ENCODE measurements at places on chromosomes 5 and 9.

GRCh38 chr9:134214386-134214765 is 50.0 kb upstream of the RNU6ATAC start:
- H3K27ac ChIP-seq, result no peak overlapping the region
- no peaks in the 10 kb centered on the region for H3K27me3 ChIP-seq
- H3K4me3 ChIP-seq, result no peak overlapping the region
- H3K4me1 ChIP-seq, result no peaks in the 10 kb centered on the region

DNA sequence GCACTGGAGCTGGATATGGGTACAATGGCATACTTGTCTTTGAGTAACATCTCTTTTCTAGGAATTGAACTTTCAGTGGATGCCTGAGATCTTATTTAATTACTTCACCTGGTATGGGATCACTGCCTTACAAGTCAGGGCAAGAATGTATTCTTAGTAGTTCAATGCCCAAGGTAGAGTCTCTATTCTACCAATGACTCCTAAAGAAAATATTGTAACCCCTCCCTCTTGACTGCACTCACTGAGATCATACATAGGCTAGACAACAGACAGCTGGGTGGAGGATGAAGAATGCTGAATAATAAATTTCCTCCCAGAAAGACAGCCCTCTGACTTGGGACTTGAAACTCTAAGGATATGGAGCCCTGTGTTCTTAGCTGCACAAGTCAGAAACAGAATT is 1216.3 kb upstream of the ACO1 start:
- H3K4me1 ChIP-seq, result no peaks in the 10 kb centered on the region
- H3K27ac ChIP-seq, result no peak overlapping the region
- no peaks in the 10 kb centered on the region for H3K27me3 ChIP-seq

GRCh38 chr9:122567901-122568300 is 15.0 kb downstream of the OR1N2 start:
- H3K27me3 ChIP-seq, result peaks cover 8% of the 10 kb centered on the region
- H3K36me3 ChIP-seq, result no peaks in the 10 kb centered on the region
- no peak overlapping the region for H3K27ac ChIP-seq
- H3K4me3 ChIP-seq, result no peak overlapping the region
- H3K4me1 ChIP-seq, result peaks cover 8% of the 10 kb centered on the region
- DNase-seq, result no peak

DNA sequence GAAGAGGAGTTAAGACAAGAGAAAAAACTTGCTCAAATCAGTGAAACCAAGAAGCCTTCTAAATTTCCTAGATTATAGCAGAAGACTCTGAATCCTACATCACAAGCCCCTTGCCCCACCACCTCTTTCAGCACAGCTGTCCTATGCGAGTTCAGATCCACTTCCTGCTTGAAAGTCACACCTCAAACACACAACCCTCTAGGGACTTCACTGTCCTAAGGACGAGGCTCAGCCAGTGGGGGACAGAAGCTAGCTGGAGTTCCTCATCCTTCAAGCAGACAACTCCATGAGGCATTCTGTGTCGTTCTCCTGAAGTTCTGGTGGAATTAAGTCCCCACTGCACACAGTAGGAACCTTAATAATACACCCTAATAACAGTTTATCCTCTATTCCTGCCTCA is 44.3 kb downstream of the NRG2 start:
- no peak overlapping the region for H3K4me3 ChIP-seq
- peaks cover 41% of the 10 kb centered on the region for H3K27me3 ChIP-seq
- H3K27ac ChIP-seq, result no peak overlapping the region
- no peaks in the 10 kb centered on the region for H3K36me3 ChIP-seq
- no peaks in the 10 kb centered on the region for H3K4me1 ChIP-seq
- DNase-seq, result no peak

DNA sequence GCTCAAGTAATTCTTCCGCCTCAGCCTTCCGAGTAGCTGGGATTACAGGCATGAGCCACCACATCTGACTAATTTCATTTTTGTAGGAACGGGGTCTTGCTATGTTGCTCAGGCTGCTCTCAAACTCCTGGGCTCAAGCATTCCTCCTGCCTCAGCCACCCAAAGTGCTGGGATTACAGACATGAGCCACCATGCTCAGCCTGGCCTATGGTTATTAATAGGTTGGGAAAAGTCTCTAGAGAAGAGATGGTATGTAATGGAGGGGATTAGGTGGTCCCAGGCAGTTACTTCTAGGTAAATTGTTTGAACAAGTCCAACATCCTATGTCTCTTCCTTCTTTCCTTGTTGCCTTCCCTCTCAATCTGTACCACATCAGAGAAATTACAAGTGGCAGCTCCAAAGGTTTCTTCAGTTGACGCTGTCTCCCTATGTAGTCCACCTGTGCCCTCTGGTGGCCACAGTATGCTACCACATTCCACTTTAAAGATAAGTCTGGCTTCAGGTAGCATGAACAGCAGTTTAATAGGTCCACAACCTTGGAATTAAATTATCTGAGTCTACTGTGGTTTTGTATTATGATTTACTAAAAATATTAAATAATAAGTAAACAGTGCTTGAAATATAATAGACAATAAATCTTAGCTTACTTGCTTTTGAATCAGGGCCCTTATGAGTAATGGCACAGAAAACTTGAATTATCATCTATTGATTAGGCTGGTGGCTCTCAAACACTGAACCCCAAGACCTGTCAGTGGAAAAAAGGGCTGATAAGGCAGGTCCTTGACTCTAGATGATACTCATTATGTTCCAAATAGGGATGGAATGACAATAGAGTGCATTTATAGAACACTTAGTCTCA is 9.7 kb downstream of the TIGD6 start:
- H3K27me3 ChIP-seq, result no peaks in the 10 kb centered on the region
- no peak overlapping the region for H3K27ac ChIP-seq
- H3K36me3 ChIP-seq, result peaks cover 9% of the 10 kb centered on the region
- no peak overlapping the region for H3K4me3 ChIP-seq
- no peaks in the 10 kb centered on the region for H3K4me1 ChIP-seq
- peak; percentile 81 for DNase-seq

- no peak overlapping the region for H3K4me3 ChIP-seq
- H3K27ac ChIP-seq, result no peak overlapping the region
- peaks cover 2% of the 10 kb centered on the region for H3K4me1 ChIP-seq
- no peak for DNase-seq
Observed at GRCh38 chr9:128473104-128473503, 17.3 kb downstream of the ODF2 start.

GRCh38 chr5:58403822-58404433 is 56.0 kb downstream of the PLK2 start:
- peaks cover 10% of the 10 kb centered on the region for H3K27me3 ChIP-seq
- H3K4me3 ChIP-seq, result no peak overlapping the region
- H3K27ac ChIP-seq, result no peak overlapping the region
- H3K36me3 ChIP-seq, result no peaks in the 10 kb centered on the region
- DNase-seq, result no peak
- no peaks in the 10 kb centered on the region for H3K4me1 ChIP-seq

DNA sequence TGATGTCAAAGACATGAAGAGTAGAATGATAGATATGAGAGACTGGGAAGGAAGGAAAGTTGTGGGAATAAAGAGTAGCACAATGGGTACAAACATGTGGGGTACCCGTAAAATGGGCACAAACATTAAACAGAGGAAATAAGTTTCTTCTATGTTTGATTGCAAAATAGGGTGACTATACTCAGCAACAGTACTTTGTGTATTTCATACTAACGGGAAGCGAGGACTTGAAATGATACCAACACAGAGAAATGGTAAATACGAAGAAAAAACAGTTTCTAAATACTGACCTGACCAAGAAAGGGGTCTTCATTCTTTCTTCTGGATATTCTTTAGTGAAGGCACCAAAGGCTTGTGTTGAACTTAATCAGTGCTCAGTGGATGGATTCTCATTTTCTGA is 31.1 kb downstream of the ATP6V0E1 start:
- H3K27ac ChIP-seq, result peak overlapping the region; percentile 7
- H3K4me3 ChIP-seq, result no peak overlapping the region
- peaks cover 21% of the 10 kb centered on the region for H3K36me3 ChIP-seq

GRCh38 chr5:107935645-107936044 is 264.9 kb upstream of the EFNA5 start:
- no peaks in the 10 kb centered on the region for H3K36me3 ChIP-seq
- no peak overlapping the region for H3K27ac ChIP-seq
- H3K27me3 ChIP-seq, result no peaks in the 10 kb centered on the region
- H3K4me3 ChIP-seq, result no peak overlapping the region

- no peak for DNase-seq
- H3K4me3 ChIP-seq, result peak overlapping the region; percentile 8
- H3K27me3 ChIP-seq, result no peaks in the 10 kb centered on the region
- no peak overlapping the region for H3K27ac ChIP-seq
Observed at GRCh38 chr5:59296317-59297264, 596.9 kb downstream of the PDE4D start.

DNA sequence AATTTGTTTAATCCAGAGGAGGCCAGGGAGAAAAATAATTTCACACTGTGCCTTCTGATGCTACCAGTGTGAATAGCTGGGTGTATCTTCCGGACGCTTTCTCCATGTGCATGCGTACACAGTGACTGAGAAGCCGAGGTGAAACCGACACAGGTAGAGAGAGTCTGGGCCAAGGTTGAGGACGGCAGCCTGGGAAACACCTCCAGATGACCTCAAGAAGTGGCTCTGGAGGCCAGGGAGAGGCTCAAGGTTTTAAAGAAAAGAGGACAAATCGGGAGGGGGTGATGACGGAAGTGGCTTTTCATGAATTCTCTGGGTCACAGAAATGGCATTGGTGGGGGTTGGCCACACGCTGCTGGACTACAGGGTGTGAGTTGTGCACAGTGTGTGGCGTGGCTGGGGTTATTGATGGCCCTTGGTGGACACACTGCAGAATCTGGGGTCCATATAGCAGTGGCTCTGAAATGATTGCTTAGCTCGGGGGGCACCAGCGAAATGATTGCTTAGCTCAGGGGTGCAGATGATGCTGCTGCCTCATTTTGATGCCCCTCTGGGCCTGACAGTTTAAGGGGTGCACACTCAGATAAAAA is 34.1 kb upstream of the LRRC14B start:
- H3K27me3 ChIP-seq, result peaks cover 4% of the 10 kb centered on the region
- no peaks in the 10 kb centered on the region for H3K4me1 ChIP-seq
- no peaks in the 10 kb centered on the region for H3K36me3 ChIP-seq
- no peak for DNase-seq
- H3K4me3 ChIP-seq, result no peak overlapping the region
- H3K27ac ChIP-seq, result no peak overlapping the region

DNA sequence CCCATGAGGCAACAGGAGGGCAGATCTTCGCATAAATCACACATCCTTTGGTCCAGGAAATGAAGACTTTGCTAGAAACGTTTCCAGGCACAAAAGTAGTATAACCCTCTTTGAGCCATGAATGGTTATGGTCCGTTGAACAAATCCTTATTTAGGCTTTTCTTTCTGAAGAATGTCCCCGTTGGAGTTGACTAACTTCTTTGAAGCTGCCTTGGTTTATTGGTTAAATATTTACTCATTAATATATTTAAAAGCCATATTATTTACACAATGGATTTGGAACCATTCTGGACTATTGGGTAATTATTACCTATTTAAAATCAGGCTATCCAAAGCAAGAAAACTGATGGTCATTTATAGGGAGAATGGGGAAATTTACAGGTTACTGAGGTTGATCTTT is 347.6 kb upstream of the SLC30A5 start:
- no peaks in the 10 kb centered on the region for H3K27me3 ChIP-seq
- no peak overlapping the region for H3K27ac ChIP-seq
- DNase-seq, result no peak
- no peak overlapping the region for H3K4me3 ChIP-seq
- no peaks in the 10 kb centered on the region for H3K36me3 ChIP-seq

GRCh38 chr5:95317085-95317484 is 32.2 kb upstream of the MCTP1 start:
- H3K36me3 ChIP-seq, result no peaks in the 10 kb centered on the region
- no peak for DNase-seq
- H3K27me3 ChIP-seq, result peaks cover 9% of the 10 kb centered on the region
- H3K4me1 ChIP-seq, result no peaks in the 10 kb centered on the region
- H3K27ac ChIP-seq, result no peak overlapping the region

- no peak for DNase-seq
- H3K27ac ChIP-seq, result peak overlapping the region; percentile 92
- peaks cover 48% of the 10 kb centered on the region for H3K4me1 ChIP-seq
Observed at GRCh38 chr9:131253891-131254491, 22.3 kb downstream of the FAM78A start.

Data from activated CD4-positive, alpha-beta T cell treated with anti-CD3 and anti-CD28 coated beads for 36 hours (primary cell).